ENCODE measurements at places on chromosomes 4 and X.

DNA sequence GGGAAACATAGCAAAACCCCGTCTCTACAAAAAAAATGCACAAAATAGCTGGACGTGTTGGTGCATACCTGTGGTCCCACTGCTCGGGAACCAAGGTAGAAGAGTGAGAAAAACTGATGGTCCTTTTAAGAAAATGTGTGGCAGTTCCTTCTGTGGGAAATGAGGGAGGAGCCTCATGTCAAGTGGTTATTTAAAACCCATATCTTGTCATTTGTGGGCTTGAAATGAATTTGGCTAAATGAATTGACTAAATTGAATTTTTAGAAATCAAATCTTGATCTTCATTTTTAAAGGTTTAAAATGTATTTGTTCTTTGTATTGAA lies 16.2 kb upstream of the LAMP2 start:
- no peak for DNase-seq

GRCh38 chr4:34464196-34464595 lies 1780.1 kb downstream of the ARAP2 start:
- no peak for DNase-seq

DNA sequence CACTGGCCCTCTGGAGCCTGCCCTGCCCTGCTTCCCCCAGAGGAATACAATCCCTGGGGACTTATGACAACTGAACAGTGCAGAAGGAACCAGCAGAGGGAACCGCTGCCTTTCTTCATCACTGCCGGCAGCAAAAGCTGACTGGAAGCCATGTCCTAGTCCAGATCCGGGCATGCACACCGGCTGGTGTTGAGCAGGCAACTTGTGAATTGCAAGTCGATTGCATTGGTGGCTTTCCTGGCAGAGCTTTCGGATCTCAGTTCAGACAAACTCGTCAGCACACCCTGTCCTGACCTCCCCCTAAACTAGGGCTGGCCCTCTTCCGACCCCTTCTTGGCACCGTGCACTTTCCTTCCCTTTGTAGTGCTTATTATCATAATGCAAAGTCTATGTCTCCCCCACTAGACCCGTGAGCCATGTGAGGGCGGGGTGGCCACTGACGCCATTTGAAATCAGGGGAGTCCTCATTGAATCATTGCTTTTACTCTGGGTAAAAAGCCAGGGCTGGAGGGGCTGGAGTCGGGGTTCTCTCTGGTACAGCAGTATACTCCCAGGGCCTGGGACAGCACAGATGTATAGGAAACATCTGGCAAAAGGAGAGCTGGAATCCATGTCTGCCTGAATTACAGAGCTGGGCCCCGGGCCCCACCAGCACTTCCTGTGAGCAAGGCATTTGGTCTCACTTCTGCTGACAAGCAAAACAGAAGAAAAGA lies 1.8 kb downstream of the ARHGAP4 start:
- peak; percentile 23 for DNase-seq

GRCh38 chr4:100754751-100755150 lies 236.9 kb upstream of the EMCN start:
- DNase-seq, result no peak

DNA sequence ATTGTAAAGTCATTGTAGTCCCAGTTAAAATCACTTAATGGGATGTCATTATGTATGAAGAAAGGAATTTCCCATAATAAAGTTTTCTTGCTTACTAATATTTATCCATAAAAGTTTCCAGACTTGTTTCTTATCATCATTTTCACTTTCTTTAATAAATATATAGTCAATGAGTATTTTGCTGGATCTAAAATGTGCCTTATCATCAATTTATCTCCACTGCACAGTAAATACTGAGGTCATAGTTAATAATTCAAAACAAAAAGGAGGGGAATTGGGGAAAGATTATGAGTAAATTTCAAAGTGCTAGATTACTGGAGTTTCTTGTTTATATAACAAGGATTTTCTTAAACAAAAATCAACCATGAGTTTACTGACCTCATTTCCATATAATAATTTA lies 279.5 kb upstream of the DKK2 start:
- DNase-seq, result no peak

DNA sequence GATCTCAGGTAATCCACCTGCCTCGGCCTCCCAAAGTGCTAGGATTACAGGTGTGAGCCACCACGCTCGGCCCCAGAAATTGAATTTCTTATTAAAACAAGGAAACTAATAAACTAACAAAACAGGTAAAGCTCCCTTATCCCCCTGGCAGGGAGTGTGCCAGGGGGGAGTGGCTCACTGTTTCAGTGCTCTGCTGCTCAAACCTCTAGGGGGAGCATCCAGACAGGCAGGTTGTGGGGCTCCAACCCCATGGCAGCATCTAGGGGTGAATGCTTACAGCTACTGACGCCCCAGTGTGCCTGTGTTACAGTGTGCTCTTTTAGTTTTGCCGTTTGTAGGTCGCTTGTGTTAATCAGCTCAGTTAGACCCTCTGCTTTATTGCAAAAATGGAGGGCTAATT lies 605.0 kb downstream of the GABRG1 start:
- DNase-seq, result no peak

GRCh38 chrX:41779030-41779564 lies 55.1 kb downstream of the GPR82 start:
- peak; percentile 64 for DNase-seq

- DNase-seq, result no peak
These were observed 94.3 kb upstream of the LDB2 start for GRCh38 chr4:16992566-16993225.
